ENCODE measurements at places on chromosomes 7 and 10.

GRCh38 chr10:52621635-52622079 lies 150.9 kb downstream of the MBL2 start:
- no peak for DNase-seq

DNA sequence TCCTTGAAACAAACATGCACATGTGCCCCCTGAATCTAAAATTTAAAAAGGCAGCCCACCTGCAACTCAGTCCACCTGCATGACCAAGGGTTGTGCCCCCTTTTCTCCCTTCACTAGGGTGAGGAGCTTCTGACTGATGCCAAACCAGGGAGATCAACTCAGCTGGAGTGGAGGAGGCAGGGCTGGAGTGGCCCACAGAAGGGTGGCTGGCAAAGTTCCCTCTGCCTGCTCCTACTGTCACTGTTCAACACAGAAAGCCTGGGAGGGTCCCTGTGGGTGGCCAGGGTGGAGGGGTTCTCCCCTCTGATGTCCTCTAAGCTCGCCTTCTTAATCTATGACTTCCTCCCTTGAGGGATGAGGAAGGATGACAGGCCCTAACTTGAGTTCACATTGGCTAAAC lies 55.7 kb upstream of the ANTXRL start:
- peak; percentile 2 for DNase-seq

GRCh38 chr7:102272075-102272916 lies 14.4 kb upstream of the SH2B2 start:
- peak; percentile 67 for DNase-seq

DNA sequence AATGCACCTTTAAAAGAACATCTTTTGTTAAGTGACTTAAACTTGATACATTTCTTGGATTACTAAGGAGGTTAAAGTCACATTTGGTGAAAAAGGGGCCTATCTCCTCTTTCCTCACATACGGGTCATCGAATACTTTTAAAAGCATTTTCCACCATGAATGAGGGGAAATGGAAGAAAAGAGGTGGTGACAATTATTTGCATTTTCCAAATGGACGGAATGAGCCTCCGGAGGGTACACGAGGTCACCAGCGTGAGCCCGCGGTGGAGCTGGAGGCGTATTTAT lies 1.0 kb upstream of the BMPR1A start:
- DNase-seq = no peak

DNA sequence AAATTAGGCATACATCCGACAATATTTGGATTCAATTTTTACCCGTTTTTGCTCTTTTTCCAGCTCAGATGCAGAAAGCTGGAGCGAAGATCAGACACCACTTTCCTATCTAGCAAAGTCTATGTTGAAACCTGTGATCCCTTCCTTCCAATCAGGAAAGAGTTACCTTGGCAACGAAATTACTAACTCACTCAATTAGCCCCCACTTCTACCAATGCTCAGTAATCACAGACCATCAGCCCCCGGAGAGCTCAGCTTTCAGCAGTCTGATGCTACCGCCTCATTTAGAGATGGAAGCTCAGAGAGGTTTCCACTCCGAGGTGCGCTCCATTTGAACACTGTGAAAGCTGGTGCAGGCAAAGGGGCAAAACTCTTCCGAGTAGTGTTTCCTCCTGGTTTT lies 6.7 kb downstream of the FRAT1 start:
- DNase-seq = no peak

GRCh38 chr10:123357421-123357930 lies 203.3 kb downstream of the BUB3 start:
- DNase-seq = no peak

GRCh38 chr7:43931346-43931745 lies 5.1 kb downstream of the UBE2D4 start:
- DNase-seq = no peak

DNA sequence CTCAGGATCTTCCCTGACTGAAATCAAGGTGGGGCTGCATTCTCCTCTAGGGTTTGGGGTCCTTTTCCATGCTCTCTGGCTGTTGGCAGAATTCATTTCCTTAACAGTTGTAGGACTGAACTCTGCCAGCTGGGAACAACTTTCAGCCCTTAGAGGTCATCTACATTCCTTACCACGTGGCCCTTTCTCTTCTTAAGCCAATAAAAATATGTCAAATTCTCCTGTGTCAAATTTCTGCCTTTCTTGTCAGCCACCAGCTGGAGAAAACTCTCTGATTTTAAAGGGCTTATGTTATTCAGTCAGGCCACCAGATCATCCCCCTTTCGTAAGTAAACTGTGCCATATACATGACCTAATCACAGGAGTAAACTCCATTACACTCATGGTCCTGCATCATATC lies 95.3 kb upstream of the IL6 start:
- DNase-seq = no peak

GRCh38 chr10:124612611-124613498 lies 131.3 kb downstream of the FAM53B start:
- no peak for DNase-seq

GRCh38 chr10:4943821-4944220 lies 19.4 kb upstream of the AKR1C1 start:
- DNase-seq = no peak

- DNase-seq = no peak
Observed at GRCh38 chr10:76976142-76976541, 661.5 kb downstream of the KCNMA1 start.

GRCh38 chr7:23454881-23455526 lies 15.3 kb downstream of the IGF2BP3 start:
- no peak for DNase-seq

GRCh38 chr10:11563936-11564335 lies 47.5 kb downstream of the USP6NL start:
- no peak for DNase-seq

DNA sequence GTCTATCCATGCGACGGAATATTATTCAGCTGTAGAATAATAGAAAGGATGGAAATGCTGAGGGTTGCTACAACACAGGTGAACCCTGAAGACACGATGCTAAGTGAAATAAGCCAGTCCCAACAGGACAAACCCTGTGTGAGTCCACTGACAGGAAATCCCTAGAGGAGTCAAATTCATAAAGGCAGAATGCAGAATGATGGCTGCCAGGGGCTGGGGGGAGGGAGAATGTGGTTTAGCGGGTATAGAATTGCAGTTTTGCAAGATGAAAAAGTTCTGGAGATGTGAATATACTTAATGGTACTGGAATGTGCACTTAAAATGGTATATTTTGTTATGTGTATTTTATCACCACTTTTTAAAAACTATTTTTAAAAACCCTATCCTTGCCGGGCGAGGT lies 36.9 kb upstream of the DOCK1 start:
- no peak for DNase-seq

GRCh38 chr10:122185643-122186042 lies 85.5 kb upstream of the BTBD16 start:
- no peak for DNase-seq

DNA sequence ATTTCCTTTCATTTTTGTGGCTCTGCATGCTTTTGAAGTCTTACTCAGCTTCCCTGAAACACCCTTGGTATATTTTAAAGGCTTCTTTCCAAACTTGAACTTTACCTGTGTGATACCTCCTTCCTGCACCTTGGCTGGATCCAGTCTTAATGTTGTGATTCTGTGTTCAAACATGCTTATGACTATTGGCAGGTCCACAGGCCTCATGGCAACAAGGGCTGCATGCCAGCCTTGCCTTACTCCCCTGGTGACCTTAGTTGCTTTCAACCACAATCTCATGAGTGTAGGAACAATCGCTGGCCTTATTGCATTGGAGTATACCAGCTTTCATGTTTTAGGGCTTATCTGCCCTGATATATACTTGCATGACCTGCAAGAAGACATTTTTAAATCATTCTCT lies 238.7 kb downstream of the KIF20B start:
- DNase-seq = no peak

DNA sequence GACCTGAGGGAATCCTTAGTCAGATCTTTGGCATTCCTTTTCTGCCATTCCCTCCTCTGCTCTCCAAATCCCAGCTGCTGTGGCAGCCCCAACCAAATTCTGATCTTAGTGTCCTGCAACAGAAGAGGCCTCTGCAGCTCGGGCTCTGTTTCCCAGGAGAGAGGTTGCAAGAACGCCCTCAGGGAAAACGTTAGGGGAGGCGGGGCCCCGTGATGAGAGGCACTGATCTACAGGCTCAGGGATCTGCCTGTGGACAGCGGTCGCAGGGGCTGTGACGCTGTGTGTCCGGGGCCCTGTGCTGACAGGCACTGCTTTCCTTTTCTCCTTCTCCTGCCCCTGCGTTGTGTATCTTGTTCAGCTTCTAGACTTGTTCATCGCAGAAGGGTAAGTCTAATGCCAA lies 57.3 kb upstream of the DPYSL4 start:
- DNase-seq = no peak

GRCh38 chr10:26573674-26574073 lies 123.8 kb upstream of the PDSS1 start:
- DNase-seq = no peak

DNA sequence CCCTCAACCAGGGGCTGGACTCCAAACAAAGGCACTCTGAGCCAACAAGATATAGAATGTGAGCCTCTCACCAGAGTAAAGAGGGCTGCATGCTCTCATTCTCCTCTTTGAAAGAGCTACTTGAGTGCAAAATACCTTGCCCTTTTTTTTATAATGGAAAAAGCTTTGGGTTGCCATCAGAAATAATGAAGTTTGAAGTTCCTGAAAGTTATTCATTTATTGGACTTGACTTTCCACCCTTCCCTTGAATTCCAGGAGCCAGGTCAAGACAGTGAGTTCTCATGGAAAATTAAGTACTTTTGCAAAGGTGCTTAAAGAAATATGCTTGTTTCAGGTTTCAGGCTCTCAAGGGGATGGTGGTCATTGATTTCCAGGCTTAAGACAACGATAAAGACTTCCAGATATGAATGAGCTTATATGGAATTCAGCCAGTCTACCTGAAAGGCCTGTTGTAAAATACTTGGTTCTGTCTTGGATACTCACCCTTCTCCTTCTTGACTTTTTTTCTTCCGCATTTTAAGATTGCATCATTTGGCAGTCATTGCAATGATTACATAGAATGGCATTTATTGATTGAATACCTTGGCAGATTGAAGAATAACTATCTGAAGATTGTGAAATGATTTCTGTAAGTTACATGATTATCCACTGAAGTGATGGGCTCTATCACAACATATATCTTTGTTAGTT lies 696.4 kb downstream of the INHBA start:
- no peak for DNase-seq

DNA sequence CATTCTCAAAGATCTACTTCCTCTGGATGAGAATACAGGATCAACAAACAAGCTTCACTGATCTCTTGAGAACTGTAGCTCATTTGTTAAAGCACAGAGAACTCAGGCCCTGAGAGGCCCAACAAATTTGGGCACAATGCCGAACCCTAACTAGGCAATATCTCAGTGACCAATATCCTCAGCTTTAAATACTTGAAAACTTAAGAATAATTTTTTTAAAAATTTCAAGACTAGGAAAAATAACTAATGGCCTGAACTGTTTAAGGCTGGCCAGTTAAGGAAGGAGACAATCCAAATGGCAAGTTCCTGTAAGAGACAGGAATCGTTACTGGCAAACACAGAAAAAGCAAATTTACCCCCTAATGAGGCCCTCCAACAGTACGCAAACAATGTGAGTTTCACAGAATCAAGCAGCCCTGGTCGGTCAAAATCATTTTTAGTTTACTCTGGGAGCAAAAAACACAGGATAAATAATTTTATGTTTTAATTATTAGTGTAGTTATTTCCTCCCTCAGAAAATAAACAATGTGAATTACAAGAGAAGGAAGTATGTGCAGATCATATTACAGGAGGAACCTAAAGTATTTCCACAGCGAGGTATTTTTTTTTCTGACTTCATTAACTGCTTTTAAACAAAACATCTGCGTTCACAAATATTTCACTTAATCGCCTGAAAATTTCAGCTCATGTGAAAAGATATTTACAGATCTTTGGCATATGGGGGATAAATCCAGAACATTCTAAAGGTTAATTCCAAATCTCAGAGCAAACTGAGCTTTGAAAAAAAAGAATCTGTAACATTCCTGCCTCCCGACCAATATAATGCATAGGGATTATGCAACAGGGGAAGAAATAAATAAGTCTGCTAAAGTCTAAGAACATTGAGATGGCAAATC lies 39.5 kb downstream of the NT5C2 start:
- DNase-seq = no peak

GRCh38 chr10:33477291-33478088 lies 143.0 kb upstream of the NRP1 start:
- no peak for DNase-seq

GRCh38 chr10:32139223-32140073 lies 83.2 kb upstream of the KIF5B start:
- DNase-seq = no peak

GRCh38 chr10:121240556-121240955 lies 357.7 kb downstream of the FGFR2 start:
- no peak for DNase-seq

DNA sequence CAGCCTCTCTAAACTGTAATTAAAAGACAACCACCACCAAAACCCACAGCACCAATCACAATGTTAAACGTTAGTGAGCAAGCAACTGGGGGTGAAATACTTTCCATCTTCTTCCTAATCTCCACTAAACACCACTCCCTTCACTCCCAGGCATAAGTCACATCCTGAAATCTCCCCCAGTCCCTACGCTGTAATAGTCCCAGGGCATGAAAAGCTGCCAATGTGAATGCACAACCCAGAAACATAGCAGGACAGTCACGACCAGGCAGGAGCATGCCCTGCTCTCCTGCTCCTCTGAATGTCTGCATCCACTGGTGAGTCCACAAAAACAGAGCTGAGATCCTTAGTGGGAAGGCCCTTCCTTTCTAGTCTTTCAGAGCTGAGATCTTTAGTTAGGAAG lies 288.9 kb downstream of the PARD3 start:
- DNase-seq = no peak

GRCh38 chr7:22672846-22673680 lies 53.9 kb upstream of the IL6 start:
- no peak for DNase-seq

GRCh38 chr10:19922236-19922963 lies 106.2 kb downstream of the PLXDC2 start:
- DNase-seq = no peak

- no peak for DNase-seq
Observed at GRCh38 chr7:158374586-158374985, 213.0 kb downstream of the PTPRN2 start.

GRCh38 chr10:37856881-37857286 lies 526 bp downstream of the ZNF248 start:
- peak; percentile 50 for DNase-seq

- no peak for DNase-seq
Observed at GRCh38 chr7:26880852-26881251, 16.5 kb upstream of the SKAP2 start.

DNA sequence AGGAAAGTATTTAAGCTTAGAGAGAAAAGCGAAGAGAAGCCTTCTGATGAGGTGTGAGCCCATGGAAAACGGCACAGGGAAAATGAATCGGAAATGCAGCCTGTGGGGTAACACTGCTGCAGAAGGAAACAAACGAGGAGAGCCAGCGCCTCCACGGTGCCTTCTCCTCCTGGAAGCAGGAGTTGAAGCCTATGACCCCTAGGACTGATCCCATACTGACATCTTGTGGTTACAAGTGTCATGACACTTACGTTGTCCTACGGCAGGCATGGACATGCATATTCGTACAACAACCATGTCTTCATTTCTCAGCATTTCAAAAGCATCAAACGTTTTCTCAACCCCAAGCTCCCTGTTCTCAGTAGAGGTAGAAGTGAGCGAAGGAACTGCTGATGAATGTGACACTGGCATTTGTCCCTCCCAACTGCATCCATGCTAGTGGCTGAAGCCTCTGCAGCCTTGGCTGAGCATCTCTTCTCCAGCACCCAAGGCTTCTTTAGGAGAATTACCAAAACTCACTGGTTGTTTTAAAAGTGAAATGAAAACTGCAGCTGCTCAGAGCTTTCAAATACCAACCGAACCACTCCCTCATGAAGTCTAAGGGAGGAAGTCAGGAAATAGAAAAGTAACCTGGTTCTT lies 160.2 kb downstream of the JAZF1 start:
- peak; percentile 16 for DNase-seq

Data from T-helper 2 cell (primary cell).